ENCODE measurements at places on chromosomes 13 and 19.

DNA sequence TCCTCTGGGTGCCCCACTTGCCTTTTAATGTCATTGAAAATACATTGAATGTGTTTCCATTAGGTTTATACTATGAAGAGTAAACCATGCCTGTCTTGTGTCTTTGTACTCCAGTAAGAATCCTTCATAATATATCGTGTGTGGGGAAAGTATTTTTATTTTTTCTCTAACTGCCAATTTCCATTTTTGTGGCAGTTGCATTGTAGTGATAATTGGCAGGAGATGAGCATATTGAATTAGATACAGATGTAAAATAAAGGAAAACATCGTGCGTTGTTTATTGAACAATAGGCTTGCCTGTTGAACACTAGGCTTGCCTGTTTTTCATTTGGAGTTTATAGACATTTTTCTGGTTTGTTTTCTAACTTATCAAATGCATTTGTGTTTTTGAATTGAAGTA is 218.8 kb downstream of the NBEA start:
- H3K27me3 ChIP-seq, result no peaks in the 10 kb centered on the region
- no peak overlapping the region for H3K4me3 ChIP-seq
- H3K4me1 ChIP-seq, result no peaks in the 10 kb centered on the region
- DNase-seq, result no peak
- no peaks in the 10 kb centered on the region for H3K36me3 ChIP-seq

- no peaks in the 10 kb centered on the region for H3K36me3 ChIP-seq
- peak overlapping the region; percentile 6 for H3K4me3 ChIP-seq
- no peaks in the 10 kb centered on the region for H3K27me3 ChIP-seq
- H3K4me1 ChIP-seq, result peaks cover 13% of the 10 kb centered on the region
- H3K27ac ChIP-seq, result no peak overlapping the region
Measured at GRCh38 chr13:34941436-34941834, 635 bp upstream of the NBEA start.

DNA sequence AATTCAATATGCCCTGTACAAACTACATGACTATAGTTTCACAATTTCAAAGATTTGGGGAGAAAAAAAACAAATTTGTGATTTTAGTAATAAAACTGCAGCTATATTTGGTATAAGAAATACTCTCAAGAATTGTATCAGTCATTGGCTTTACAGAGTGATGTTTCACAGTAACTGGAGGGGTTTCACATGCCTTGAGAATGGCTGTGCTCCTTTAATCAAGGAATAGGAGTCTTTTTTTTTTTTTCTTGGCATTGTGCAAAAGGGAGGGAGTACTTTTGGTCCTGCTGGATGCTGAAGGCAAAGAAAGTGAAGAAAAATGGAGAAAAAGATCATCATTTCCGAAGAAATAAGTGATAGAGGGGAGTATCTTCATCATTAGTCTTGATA is 6.8 kb downstream of the ZNF507 start:
- H3K27me3 ChIP-seq, result no peaks in the 10 kb centered on the region
- H3K4me3 ChIP-seq, result no peak overlapping the region
- no peak overlapping the region for H3K27ac ChIP-seq
- peaks cover 21% of the 10 kb centered on the region for H3K4me1 ChIP-seq
- DNase-seq, result no peak
- peaks cover 28% of the 10 kb centered on the region for H3K36me3 ChIP-seq

DNA sequence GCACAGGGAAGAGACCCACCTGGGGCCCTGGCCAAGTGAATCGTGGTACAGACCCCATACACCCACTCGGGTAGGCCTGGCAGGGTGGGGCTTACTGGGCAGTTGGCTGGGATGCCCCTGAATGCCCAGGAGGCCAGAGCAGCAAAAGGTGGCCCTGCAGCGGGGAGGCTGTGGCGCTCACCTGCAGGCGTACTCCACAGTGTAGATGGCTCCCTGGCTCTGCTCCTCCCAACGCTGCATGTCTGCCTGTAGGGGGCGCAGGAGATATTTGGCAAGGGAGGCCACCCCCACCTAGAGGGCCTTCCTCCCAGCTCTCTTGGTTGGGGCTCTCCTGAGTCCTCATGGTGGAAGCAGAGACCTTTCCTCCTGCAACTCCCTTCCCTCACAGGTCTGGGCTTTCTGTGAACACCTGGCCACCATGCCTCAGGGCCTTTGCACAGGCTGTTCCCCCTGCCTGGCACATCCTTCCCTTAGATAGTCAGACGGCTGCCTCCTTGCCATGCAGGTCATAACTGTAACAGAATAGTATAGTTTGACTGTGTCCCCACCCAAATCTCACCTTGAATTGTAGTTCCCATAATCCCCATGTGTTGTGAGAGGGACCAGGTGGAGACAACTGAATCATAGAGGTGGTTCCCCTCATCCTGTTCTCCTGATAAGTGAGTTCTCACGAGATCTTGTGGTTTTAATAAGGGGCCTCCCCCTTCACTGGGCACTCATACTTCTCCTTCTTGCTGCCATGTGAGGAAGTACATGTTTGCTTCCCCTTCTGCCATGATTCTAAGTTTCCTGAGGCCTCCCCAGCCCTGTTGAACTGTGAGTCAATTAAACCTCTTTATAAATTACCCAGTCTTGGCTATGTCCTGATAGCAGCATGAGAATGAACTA is 5.9 kb downstream of the BORCS8 start:
- no peaks in the 10 kb centered on the region for H3K27me3 ChIP-seq
- no peak overlapping the region for H3K4me3 ChIP-seq
- H3K36me3 ChIP-seq, result no peaks in the 10 kb centered on the region
- no peak overlapping the region for H3K27ac ChIP-seq

DNA sequence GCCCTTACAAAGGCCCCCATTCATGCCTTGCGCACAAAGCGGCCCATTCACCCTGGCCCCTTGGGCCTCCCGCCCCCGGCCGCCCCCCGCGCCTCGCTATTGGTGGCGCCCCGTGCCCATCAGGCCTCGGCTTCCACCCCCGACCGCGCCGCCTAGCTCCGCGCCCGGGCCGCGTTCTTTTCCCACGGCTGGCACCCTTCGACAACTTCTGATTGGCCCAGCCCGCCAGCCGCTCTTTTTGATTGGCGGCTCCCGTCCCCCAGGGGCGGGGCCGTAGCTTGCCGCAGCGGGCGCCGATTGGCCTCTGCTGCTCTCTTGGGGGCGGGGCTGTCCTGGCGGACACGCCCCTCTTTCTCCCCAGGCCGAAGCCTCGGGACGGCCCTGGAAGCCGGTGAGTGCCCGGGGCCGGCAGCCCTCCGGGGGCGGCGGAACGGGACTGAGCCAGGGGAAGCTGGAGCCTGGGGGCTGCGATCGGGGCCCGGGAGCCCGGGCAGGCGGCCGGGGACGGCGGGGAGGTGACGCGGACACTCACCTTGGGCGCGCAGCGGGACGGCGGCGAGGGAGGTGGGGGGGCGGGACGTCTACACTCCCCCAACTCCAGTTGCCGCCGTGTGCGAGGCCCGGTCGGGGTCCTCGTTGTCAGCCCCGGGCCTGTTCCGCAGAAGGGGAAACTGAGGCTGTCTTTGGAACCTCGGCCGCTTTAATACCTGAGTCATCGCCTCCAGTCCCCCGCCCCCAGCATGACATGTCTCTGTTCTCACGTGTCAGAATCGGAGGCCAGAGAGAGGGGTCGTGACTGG is at the start of gene MYH14:
MYH14 (plus strand) TSS at position 342 of the 800 bp plus-strand sequence. CDS start 6,744 bp downstream, outside the sequence.
- H3K36me3 ChIP-seq, result no peaks in the 10 kb centered on the region
- peaks cover 10% of the 10 kb centered on the region for H3K27me3 ChIP-seq
- H3K27ac ChIP-seq, result no peak within 1 kb of the TSS
- no peak within 1 kb of the TSS for H3K4me3 ChIP-seq
- peak; percentile 39 for DNase-seq

- no peak for DNase-seq
- H3K36me3 ChIP-seq, result no peaks in the 10 kb centered on the region
- H3K4me1 ChIP-seq, result no peaks in the 10 kb centered on the region
- H3K27me3 ChIP-seq, result peaks cover 2% of the 10 kb centered on the region
- H3K4me3 ChIP-seq, result no peak overlapping the region
Measured at GRCh38 chr13:52002361-52002760, 8.9 kb downstream of the ATP7B start.

DNA sequence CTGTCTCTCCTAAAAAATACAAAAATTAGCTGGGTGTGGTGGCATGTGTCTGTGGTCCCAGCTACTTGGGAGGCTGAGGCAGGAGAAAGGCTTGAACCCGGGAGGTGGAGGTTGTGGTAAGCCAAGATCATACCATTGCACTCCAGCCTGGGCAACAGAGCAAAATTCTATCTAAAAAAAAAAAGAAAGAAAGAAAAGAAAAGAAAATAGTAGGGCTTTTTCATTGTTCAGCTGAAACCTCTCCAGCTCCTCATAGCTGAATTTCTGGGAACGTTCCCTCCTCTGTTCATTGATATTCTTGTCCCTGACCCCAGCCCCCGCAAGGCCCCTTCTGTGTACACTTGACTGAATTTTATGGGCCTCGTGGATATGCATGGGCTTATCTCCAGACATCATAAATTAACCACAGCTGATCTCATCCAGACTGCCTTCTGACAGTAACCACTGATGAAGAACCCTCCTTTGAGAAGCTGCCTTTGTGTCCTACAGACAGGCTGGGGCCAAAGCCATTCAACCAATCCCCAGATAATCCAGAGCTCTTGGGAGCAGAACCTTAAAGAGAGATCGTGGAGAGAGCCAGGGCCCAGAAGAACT is at the start of gene ELSPBP1:
ELSPBP1 (plus strand) TSS at position 424 of the 594 bp plus-strand sequence. CDS start 14,036 bp downstream, outside the sequence.
- peaks cover 2% of the 10 kb centered on the region for H3K27me3 ChIP-seq
- no peaks in the 10 kb centered on the region for H3K4me1 ChIP-seq
- no peak within 1 kb of the TSS for H3K4me3 ChIP-seq
- DNase-seq, result no peak

DNA sequence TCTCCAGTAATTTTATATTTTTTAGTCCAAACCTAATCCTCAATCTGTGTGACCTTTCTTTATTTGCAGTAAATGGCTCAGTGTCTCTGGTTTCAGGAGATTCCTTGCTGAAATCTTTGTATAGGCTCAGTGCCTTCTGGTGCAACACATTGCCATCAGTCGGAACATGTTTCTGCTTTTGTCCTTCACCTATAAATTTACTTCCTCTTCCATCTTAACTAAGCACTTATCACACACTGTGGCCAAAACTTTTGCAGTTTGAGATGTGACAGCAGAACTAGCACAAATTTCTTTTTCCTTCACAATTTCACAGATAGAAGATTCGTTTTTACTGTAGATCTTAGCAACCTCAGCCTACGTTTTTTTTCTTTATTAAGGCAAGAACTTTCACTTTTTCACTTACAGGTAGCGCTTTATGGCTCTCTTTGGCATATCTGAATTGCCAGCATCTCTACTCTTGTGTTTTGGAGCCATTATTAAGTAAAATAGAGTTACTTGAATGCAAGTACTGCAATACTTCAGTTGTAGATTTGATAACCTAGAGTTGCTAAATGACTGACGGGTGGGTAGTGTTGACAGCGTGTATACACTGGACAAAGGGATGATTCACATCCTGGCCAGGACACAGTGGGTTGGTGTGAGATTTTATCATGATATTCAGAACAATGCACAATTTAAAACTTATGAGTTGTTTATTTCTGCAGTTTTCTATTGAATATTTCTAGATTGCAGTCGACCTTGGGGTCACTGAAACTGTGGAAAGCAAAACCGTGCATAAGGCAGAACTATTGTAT is 44.3 kb downstream of the NDFIP2 start:
- H3K4me3 ChIP-seq, result no peak overlapping the region
- DNase-seq, result peak; percentile 95
- H3K27ac ChIP-seq, result peak overlapping the region; percentile 45
- H3K36me3 ChIP-seq, result no peaks in the 10 kb centered on the region

DNA sequence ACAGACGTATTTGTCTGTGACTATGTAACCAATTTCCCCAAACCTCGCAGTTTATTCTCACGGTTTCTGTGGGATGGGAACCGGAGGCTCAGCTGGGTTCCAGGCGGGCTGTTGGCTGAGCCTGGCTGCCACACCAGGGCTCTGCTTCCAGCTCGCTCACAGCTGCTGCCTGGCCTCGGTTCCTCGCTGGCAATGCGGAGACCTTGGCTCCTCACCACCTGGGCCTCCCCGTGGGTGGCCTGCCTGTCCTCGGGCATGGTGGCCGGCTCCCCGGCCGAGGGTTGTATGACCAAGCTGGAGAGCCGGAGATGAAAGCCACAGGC is 218.9 kb upstream of the MAB21L1 start:
- no peak overlapping the region for H3K4me3 ChIP-seq
- no peak overlapping the region for H3K27ac ChIP-seq
- H3K4me1 ChIP-seq, result no peaks in the 10 kb centered on the region
- DNase-seq, result no peak
- peaks cover 2% of the 10 kb centered on the region for H3K27me3 ChIP-seq
- no peaks in the 10 kb centered on the region for H3K36me3 ChIP-seq

DNA sequence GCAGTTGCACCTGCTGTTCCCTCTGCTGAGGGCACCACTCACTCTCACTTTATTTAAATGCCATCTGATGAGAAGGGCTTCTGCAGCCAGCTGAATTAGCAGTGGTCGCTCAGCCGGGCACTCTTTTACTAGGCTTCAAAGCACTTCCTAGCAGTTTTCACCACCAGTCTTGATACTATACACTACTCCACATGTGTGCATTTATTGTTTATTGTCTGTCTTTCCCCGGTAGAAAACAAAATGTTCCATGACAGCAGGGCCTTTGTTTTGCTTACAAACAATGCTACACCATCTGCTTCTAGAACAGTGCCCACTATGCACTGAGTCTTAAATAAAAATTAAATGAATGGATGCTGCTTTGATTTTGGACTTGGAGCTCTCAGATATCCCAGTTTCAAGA is 404.9 kb downstream of the FGF14 start:
- H3K27me3 ChIP-seq, result no peaks in the 10 kb centered on the region
- no peak overlapping the region for H3K27ac ChIP-seq
- no peaks in the 10 kb centered on the region for H3K36me3 ChIP-seq
- no peaks in the 10 kb centered on the region for H3K4me1 ChIP-seq
- no peak overlapping the region for H3K4me3 ChIP-seq

GRCh38 chr19:17402982-17403855 is 2.2 kb downstream of the BST2 start:
- H3K27me3 ChIP-seq, result no peaks in the 10 kb centered on the region
- no peak overlapping the region for H3K27ac ChIP-seq
- H3K4me1 ChIP-seq, result peaks cover 22% of the 10 kb centered on the region

DNA sequence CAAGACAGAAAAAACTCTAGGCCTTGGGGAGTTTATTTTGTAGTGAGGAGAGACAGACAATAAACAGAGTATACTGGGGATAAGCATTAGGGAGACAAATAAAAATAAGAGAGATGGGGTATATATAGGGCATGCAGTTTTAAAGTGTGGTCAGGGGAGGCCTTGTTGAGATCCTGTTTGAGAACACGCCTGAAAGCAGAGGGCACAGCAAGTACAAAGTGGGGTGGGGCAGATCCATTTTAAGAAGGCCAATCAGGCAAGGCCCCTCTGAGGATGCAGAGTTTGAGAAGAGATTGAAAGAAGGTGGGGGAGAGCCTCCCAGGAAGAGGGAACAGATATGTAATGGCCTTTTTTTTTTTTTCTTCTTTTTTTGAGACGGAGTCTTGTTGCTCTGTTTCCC is 2.1 kb downstream of the PPP2R1A start:
- H3K36me3 ChIP-seq, result peaks cover 12% of the 10 kb centered on the region
- no peak overlapping the region for H3K4me3 ChIP-seq
- no peaks in the 10 kb centered on the region for H3K27me3 ChIP-seq

DNA sequence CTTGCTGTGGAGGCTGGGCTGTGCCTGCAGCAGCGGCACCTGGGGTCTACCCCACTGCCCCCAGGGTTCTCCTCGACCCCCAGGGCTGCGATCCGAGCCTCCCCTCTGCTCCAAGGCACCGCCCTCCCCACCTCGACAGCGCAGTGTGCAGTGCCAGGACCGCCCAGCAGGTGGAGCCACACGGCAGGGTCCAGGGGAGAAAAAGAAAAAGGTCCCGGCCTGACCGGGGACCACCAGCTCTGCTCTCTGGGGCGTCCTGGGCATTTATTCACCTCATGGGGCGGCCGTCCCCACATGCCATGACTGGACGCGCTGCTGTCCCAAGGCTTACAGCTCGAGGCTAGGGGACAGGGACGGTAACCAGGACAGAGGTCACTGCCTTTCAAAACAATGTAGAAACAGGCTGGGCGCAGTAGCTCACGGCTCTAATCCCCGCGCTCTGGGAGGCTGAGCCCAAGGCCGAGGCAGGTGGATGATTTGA is 10.6 kb downstream of the REXO1 start:
- H3K36me3 ChIP-seq, result no peaks in the 10 kb centered on the region
- H3K27ac ChIP-seq, result no peak overlapping the region
- peak; percentile 44 for DNase-seq
- no peaks in the 10 kb centered on the region for H3K27me3 ChIP-seq

Data from endothelial cell of umbilical vein (primary cell).